Stimulated activated CD8-positive, alpha-beta memory T cell treated with anti-CD3 and anti-CD28 coated beads, Interleukin-15, amount 100 ng/mL, for 24 hours (primary cell): ENCODE measurements at places on chromosomes 6 and 20.

DNA sequence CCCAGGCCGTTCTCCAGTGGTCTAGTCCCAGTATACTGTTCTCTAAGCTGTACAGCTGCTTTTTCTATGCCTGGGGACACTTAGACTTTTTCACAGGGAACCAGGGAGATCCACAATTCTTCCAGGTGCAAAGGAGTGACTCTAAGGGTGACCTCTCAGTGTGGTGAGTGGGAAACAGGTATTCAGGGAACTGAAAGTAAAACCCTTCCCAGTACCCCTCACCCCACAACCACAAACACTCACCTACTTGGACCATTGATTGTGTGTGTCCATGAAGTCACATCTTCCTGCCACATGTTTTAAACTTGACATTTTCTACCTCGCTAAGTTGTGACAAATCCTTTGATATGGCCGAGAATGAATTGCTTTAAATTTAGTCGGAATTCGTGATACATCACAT is 183.6 kb downstream of the CLIC5 start:
- no peak for DNase-seq

GRCh38 chr6:43318011-43318410 is 9.4 kb upstream of the CRIP3 start:
- DNase-seq, result no peak

DNA sequence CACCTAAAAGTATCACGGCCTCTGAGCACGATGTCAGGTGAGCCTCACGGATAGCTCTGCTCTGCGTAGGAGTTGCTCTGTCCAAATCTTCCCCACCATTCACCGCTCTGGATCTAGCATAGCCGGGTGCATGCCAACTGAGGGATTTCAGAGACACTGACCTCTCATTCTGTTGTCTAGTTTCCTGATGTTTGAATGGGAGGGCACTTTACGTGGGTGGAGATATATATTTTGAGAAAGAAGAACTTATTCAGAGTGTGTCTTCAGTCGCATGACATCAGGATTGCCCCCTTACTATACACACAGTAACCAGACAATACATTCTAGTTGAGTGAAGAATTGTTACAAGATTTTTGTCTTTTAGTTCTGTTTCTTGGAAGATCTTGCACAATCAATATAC is 96.5 kb upstream of the CITED2 start:
- DNase-seq, result no peak

GRCh38 chr20:44154521-44155001 is 32.4 kb downstream of the JPH2 start:
- DNase-seq, result no peak

GRCh38 chr6:122740936-122741335 is 38.6 kb upstream of the FABP7 start:
- no peak for DNase-seq

DNA sequence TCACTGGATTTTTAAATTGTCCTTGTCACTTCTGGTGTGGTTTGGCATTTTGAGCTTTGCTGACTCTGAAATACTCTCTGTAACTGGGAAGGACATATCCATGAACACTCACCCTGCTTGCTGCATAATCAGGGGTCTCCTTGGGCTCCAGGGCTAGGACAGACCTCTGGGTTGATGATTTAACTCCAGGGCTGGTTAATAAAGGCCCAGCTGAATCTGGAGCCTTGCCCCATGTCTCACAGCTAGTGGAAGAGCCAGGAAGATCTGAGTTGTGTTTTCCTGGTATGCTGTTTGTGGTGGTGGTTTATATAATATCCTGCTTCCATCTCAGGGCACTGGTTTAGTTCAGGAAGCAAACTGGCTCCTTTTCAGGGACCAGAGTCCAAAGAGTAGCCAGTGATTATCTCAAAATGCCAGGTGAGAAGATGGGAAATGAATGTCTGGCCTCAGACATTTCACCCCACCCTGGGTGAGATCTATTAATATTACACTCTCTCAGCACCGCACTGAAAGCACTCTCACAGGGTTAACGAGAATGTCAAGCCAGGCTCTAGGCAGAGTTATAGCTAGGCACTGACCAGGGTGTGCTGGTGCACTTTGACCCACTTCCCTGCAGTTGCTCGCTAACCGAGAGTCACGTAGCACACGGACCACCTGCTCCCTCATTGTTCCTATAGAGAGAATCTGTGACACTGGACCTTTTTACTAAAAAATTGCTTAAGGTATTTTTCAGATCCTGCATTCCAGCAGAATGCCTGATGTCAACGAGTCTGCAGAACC is 90.1 kb upstream of the SLC22A16 start:
- DNase-seq, result no peak

DNA sequence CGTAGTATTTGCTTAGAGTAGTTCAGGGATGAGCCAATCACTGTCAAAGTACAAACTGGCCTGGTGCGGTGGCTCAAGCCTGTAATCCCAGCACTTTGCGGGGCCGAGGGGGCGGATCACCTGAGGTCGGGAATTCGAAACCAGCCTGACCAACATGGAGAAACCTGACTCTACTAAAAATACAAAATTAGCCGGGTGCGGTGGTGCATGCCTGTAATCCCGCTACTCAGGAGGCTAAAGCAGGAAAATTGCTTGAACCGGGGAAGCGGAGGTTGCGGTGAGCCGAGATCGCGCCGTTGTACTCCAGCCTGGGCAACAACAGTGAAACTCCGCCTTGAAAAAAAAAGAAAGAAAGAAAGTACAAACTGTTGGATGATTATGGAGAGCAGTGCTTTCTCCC is 27.5 kb upstream of the JARID2 start:
- no peak for DNase-seq

DNA sequence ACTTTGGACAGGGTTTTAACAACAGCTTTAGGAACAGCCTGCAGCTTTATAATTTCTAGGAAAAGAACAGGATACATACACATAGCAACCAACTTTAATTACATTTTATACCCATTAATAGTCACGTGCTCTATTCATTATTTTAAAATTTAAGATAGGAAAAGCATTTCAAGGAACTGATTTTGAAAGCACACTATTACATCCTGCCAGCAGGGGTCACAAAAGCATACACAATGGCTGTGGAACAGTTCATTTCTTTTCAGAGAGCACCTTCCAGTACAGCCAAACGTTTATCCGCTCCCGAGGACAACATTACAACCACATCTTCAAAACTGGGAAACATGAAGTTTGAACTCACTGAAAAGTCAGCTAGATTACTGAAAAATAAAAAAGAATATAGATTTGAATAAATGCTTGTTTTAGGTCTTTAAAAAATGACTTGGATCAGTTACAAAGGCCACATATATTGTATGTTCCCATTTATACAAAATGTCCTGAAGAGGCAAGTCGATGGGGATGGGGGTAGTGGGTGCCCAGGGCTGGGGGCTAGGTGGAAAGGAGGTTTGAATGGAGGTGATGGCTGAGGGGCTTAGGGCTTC is 104.6 kb upstream of the EXOC2 start:
- DNase-seq, result no peak

DNA sequence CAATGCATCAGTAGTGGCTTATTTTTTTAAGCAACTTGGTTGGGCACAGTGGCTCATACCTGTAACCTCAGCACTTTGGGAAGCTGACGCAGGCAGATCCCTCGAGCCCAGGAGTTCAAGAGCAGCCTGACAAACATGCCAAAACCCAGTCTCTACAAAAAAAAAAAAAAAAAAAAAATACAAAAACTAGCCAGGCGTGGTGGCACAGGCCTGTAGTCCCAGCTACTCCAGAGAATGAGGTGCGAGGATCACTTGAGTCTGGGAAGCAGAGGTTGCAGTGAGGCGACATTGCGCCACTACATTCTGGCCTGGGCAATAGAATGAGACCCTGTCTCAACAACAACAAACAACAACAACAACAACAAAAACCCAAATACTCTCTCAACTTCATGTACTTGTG is 44.7 kb upstream of the XRN2 start:
- no peak for DNase-seq

DNA sequence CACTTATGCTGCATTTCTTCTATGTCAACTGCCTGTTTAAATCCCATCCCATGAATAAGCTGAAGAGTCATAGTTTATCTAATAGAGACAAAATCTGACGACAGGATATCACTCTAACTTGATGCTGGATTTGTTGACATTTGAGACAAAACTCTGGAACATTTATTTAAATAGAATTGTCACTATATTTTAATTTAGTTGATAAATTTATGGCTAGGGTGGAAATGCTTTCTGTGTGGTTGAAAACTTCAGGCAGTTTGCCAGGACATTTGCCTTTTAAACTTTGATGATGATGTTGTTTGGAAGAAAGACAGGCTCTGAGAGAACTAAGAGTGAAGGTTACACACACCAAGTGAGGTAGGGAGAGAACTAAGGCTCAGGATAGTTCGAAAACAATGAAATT is 68.1 kb downstream of the GJA1 start:
- DNase-seq, result no peak

- no peak for DNase-seq
Observed at GRCh38 chr6:34922177-34922663, 33.2 kb downstream of the ANKS1A start.

- DNase-seq, result no peak
Observed at GRCh38 chr6:113050010-113050858, 703.1 kb downstream of the RFPL4B start.

DNA sequence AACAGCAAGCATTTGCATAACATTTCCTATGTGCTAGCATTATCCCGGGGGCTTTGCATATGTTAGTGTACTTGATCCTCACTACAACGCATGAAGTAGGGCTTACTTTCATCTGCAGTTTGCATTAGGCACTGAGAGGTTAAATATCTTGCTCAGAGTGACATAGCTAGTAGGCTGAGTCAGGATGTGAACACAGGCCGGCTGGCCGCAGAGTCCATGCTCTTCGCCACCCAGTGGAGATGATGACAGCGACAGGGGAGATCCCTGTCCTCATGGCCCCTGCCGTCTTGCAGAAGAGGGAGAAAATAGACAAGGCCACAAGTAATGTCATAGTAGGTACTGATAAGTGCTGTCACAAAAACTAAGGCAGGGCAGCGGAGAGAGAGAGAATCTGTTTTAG is 46.9 kb downstream of the LYRM4 start:
- DNase-seq, result no peak

- no peak for DNase-seq
Observed at GRCh38 chr20:52972190-52972937, at the start of gene TSHZ2. Gene TSHZ2 (plus strand): TSS chr20:52972358. CDS start chr20:52973294, 936 bp downstream.

DNA sequence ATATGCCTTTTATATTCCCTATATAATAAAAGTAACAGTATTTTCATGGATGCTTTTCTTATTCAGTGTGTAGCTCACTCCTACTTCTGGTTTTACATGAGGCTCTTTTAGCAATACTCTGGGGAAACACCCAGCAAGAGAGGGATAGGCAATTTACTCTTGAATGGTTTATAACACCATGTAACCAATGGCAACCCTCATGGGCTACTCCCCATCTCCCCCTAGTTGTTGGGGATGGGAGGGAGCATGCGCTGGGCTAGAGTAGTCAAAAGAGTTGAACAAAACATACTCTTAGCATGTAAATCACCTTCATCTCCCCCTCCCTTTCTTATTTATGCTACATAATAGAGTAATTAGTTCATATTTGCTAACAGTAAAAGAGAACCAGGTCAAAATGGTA is 140.1 kb upstream of the LRFN2 start:
- no peak for DNase-seq

DNA sequence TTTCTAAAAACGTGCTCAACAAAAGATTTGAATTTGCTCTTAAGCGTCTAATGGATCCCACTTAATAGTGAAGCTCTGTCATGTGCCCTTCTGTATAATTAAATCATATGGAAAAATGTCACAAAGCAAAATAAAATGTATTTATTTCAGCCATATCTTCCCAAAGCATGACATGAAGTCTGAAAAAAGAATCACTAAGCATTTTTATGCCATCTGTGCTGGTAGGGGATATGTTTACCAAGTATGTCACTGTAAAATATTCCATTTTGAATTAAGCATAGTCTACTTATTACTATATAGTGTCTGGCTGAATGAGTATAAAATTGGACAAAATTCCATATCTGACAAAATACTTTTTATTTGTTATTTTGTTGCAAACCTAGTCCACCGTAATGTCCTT is 248.0 kb upstream of the QKI start:
- no peak for DNase-seq

DNA sequence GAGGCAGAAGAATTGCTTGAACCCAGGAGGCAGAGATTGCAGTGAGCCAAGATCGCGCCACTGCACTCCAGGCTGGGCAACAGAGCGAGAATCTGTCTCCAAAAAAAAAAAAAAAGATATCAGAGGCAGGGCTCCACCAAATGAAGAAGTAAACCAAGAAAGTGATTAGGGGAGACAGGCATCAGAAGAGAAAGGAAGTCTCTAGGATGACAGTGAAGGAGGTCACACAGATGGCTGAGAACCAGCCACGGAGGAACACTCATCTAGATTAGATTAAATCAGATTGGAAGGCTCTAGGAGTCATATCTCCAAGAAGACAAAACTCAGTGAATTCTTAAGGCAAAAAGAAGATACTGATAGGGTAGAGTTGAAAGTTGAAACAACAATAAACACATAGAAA is 102.2 kb upstream of the CCDC28A start:
- DNase-seq, result no peak

DNA sequence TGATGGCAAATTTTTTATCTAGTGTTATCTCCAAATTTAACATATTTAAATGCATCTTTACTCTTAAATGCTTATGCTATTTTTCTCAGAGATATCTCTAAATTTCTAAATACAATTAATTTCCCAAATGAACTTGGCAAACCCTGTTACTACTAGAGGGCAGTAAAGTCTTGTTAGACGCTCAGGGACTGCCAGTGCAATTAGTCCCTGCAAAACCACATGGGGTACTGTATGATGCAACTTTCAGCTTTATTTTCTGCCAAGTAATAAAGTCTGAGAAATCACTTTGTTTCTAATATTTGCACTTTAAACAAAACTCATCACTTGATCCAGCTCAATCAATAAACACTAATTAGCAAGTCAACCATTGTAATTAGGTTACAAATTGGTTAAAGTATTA is 76.0 kb upstream of the ADGRB3 start:
- DNase-seq, result no peak

DNA sequence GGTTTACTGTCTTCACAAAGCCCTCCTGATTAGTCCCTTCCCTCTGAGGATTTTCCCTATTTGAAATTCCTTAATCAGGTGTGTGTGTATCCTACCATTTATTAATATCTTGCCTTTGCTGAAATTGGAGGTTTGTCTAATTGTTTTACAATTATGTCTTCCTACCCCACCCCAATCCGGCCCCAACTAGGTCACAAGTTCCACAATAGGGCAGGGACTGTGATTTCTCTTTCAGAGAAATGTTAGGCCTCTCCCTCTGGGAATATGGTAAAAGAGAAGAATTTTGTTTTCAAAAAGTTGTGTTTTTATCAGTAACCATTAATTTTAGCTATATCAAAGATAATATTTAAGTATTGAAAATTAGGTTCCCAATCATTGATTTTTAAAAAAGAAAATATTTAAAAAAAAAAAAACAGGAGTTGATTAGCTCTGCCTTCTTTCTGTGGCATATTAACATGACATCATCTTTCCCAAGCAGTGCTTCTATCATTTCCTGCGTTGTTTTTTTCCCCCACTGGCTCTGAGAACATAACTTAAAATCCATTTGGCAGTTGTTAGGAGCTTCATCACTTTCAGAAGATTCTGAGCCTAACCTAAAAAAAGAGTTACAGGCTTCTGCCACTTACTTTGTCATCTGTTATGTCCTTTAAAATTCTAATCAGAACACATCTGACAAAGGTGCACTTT is 36.1 kb downstream of the BLOC1S5 start:
- no peak for DNase-seq

- DNase-seq, result no peak
Observed at GRCh38 chr6:160398674-160399271, 50.6 kb downstream of the SLC22A3 start.

- no peak for DNase-seq
Observed at GRCh38 chr6:30544666-30545272, 11.5 kb downstream of the GNL1 start.

- no peak for DNase-seq
Observed at GRCh38 chr6:82138075-82138791, 109.3 kb downstream of the IBTK start.
